Stimulated activated CD8-positive, alpha-beta memory T cell treated with anti-CD3 and anti-CD28 coated beads, Interleukin-2, amount 100 ng/mL, for 1 hour (primary cell): ENCODE measurements at places on chromosomes 4 and X.

- no peak for DNase-seq
Observed at GRCh38 chr4:83208371-83209365, 75.9 kb downstream of the COQ2 start.

DNA sequence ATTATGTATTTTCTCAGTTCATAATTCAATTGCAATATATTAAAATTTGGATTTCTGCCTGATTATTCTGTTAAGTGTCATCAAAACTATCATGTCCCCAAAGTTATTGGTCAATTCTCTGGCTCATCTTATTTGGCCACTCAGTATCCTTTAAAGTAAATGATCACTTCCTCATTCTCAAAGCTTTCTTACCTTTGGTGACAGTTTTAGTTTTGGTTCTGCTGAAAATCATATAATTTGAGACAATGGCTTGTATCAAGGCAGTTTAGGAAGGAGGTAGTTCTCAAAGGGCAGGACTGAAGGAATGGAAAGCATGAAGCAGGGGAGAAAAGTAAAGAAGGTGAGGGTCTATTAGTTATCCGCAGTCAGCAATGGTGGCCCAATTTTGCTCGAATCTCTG lies 1832.1 kb downstream of the ARAP2 start:
- DNase-seq: no peak

DNA sequence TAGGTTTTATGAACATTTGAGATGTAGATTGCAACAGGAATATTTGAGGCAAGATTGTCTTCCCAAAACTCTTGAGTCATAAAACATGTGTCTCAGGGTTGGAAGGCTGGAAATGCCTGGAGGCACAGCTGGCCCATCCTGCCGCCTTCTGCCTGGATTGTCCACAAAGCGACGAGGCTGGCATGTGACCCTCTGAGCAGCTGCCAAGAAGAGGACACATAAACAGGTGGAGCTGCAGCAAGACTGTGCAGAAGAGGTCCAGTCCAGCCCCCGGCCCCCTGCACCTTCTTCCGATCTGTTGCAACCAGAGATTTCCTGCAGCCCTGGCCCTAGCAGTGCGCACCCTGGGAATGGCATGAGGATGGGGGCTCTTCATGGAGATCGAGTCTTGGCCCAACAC lies 101.9 kb upstream of the BCOR start:
- no peak for DNase-seq

DNA sequence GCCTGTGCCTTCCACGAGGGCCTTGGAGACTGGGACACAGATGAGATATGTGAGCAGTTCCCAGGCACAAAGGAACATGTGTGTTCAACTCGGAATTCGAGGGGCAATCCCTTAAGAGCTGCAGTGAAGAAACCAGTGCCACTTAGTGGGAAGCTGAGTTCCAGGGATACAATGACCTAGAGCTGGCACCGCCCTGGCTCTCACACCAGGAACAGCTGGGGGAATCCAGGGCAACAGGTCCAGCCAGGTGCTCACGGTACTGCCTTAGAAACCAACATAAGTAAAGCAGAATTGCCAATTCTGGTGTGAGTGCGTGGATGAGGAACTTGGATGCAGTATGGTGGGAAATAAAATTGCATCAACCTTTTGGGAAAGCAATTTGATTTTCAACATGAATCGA lies 122.9 kb downstream of the AFAP1 start:
- no peak for DNase-seq

- no peak for DNase-seq
Observed at GRCh38 chrX:64205441-64205734, at the start of gene AMER1. TSS of gene AMER1 (minus strand) at chrX:64205708. CDS start at chrX:64193286, 12,422 bp downstream.

DNA sequence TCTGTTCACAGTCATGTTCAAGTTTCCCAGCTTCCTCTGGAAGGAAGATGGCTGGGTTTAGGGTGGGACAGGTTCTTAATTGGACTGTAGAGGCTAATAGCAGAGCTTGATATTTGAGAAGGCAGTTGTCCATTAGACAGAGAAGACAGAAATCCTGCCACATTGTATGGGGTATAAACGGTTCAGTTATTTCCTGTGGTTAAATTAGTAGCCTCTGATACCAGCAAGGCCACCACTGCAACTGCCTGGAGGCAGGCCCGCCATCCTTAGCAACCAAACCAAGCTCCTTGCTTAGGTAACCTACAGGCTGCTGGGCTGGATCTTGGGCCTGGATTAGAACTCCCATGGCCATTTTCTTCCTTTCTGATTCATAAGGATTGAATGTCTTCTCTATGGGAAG lies 1367.0 kb downstream of the PCDH7 start:
- no peak for DNase-seq

- DNase-seq: no peak
Observed at GRCh38 chr4:104593019-104593418, 98.3 kb upstream of the CXXC4 start.

- no peak for DNase-seq
Observed at GRCh38 chr4:148254621-148255343, 187.4 kb downstream of the NR3C2 start.

DNA sequence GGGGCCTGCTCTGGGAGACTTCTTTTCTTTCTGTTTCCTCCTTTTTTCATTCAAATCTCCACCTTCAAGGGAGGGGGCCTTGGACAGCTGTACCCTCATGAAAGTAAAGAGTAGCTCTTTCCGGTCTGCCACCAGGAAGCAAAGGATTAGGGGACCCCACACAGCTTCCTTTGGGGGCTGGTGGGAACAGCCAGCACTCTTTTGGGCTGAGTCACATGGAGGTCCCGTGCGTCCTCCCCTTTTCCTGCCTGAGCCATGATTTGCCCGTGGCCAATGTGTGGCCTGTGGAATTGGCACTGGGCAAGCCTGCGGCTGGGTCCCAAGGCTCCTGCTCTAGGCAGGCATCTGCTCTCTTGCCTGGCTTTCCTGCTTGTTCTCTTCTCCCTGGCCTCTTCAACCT lies 65.5 kb downstream of the FHDC1 start:
- DNase-seq: no peak

DNA sequence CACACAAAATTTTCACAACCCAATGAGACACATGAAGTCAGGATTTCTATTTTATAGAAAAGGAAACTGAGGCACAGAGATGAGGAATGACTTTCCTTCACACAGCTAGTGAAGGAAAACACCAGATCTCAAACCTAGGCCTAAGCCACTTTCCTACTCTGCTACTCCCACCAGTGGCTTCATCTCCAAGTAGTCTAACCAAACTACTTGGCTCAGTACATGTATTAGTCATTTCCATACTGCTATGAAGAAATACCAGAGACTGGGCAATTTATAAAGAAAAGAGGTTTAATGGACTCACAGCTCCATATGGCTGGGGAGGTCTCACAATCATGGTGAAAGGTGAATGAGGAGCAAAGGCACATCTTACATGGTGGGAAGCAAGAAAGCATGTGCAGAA lies 196.6 kb downstream of the EVC2 start:
- no peak for DNase-seq

DNA sequence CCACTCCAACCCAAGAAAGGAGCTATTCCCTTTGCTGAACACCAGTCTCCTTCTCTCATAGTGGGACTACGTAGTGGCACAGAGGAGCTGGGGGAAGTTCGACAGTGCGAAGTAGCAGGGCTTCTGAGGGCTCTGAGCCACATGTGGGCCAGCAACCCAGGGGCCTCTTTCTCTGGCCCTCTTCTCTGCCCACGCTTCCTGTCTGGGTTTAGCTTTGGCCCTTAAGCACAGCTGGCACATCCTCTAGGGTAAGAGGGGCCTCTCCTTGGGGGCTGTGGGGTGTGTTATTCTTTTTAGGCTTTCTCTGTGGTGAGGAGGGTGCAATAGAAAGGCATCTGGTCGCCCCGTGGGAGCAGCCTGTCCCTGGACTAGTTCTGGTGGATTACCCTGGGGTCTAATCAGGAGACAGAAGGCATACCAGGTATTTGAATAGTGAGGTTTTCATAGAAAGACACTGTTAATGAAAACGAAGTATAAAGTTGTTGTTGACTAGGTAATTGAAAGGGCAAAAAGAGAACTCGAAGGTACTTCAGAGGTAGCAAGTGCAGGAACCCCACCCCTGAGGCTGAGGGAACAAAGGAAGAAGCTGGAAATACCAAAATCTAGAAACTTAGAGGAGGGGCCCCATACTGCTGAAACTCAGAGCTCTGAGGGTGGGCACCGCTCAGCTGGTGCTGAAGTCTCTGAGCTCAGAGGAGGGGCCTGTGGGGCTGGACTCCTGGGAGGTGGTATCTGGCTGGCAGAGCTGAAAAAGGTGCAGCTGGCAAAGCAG lies 151.9 kb upstream of the RPS6KA3 start:
- no peak for DNase-seq

DNA sequence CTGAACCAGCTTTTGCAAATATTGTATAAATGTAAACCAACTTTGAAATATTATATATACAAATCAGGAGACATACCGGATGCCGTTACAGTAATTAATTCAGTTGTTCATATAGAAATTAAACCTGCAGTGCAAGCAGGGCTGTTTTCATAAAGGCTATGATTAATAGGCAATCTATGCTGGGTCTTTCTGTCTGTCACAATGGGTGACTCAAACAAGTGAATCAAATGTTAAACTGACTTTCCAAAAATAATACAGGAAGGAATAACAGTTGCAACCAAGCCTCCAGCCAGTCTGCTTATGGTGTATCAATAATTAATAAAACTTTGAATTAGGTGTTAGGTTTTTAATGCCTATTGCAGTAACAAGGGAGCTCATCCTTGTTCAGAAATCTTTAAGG lies 43.9 kb downstream of the GABRB1 start:
- DNase-seq: no peak

DNA sequence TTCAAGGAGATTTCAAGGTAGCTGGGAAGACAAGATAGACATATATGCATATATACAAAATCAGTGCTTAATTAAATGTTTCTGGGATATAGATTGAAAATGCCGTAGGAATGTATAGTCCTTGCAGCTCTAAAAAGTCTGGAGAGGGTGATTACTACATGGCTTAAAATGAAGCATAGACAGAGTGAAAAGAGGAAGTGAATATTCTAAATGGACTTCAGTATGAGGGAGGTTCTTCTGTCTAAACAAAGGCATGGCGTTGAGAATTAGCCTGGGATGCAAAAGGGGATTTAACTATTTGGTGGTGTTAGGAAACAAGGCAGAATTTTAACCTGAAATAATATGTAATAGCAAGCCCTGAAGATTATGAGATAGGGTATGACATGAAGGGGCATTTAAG lies 141.5 kb upstream of the FRMPD4 start:
- DNase-seq: no peak

DNA sequence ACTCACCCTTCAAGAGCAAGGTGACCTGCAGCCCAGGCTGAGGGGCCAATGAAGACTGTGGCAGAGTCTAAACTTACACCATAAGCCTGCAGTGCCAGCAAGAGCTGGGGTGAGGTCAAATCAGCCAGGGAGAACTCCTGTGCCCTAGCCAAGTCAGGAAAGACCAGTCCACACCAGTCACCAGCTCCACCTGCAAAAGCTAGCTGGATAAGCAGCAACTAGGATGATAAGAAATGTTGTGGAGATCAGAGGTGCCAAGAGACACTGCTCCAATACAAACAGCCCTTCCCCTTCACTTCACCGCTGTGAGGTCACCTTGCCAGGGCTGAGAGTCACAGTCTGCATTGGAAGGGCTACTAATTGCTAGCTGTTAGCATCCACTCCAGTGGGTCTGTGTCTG lies 31.3 kb downstream of the NIPAL1 start:
- no peak for DNase-seq

- no peak for DNase-seq
Observed at GRCh38 chr4:36692586-36692985, 411.2 kb downstream of the DTHD1 start.
